Progenitor cell of endocrine pancreas (in vitro differentiated cells): ENCODE measurements at places on chromosomes 3 and 15. TPM values are rescaled to one million over a fixed set of nuclear protein-coding genes. Genes with fewer than 3 reads are reported as not detected.

DNA sequence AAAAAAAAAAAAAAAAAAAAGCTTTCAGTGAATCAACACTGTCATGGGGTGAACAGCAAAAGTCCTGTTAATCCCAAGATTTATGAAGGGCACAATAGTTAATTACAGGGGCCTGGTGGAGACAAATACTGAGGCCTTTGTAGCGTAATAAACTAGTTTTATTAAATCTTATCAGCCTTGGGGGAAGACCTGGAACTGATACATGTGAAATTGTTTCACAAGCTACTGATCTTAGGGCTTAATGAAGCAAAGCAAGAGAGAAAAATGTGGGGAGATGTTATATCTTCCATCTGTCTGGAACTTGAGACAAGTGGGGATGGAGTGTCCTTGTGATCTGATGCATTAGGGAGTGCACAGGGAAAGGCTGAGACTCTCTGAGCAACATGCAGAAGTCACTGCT, 47.9 kb upstream of the OSBPL11 start:
- DNase-seq, result no peak
- H3K4me3 ChIP-seq, result no peak overlapping the region
- H3K36me3 ChIP-seq, result no peaks in the 10 kb centered on the region
- H3K27ac ChIP-seq, result no peak overlapping the region

The PROK2 gene
- total RNA-seq, result not detected in 2 replicates

The MED12L gene
- total RNA-seq, result 8.9 and 10.8 TPM in 2 replicates

DNA sequence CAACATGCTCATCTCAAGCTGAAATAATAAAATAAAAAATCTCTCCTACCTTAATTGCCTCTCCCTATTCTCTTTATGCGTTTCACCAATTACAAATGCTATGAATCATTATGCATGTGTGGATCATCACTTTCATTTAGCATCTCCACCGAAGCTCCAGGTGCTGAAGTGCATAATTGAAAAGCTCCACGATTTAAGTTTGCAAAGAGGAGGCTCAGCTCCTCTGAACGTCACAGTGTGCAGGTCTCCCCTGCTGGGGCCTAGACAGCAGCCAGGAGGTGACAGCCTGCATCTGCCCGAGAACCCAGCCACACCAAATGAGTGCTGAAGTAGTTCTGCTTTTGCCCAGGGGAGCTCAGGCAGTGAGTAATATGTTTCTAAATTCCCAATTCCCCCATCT, 60.5 kb upstream of the GLCE start:
- no peak for DNase-seq
- H3K4me1 ChIP-seq, result peaks cover 7% of the 10 kb centered on the region
- H3K27ac ChIP-seq, result no peak overlapping the region

The SPSB4 gene
- 9.5 and 12.7 TPM in 2 replicates for total RNA-seq

The ALDH1A2 gene
- total RNA-seq, result 1.4 and 2.4 TPM in 2 replicates

GRCh38 chr3:95449841-95450240, 1364.6 kb upstream of the EPHA6 start:
- H3K27ac ChIP-seq, result no peak overlapping the region
- peaks cover 2% of the 10 kb centered on the region for H3K4me1 ChIP-seq
- H3K27me3 ChIP-seq, result no peaks in the 10 kb centered on the region
- H3K4me3 ChIP-seq, result no peak overlapping the region
- DNase-seq, result no peak
- no peaks in the 10 kb centered on the region for H3K36me3 ChIP-seq

DNA sequence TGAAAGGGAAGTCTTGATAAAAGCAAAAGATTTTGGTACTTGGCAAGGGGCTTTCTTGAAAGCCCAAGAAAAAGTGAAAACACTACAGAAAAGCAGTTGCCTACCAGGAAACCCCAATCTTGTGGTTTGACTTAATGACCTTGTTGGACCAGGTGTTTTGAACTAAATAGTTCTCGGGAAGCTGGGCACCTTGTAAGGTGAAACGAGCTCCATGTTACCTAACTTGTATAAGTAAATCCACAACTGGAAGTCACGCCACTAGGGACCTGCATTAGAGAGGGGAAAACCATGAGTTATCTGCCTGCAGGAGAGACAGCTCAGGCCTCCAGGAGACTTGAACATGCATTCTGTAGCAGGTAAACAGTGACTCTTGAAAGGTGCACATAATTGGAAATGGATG, 88.2 kb downstream of the GMPS start:
- no peaks in the 10 kb centered on the region for H3K27me3 ChIP-seq

- H3K4me3 ChIP-seq, result no peak overlapping the region
- no peak overlapping the region for H3K27ac ChIP-seq
Measured at GRCh38 chr15:61382927-61383326, 153.8 kb upstream of the RORA start.

The CILP gene
- total RNA-seq, result 0.22 and 0.29 TPM in 2 replicates

- no peaks in the 10 kb centered on the region for H3K4me1 ChIP-seq
- H3K27me3 ChIP-seq, result no peaks in the 10 kb centered on the region
- DNase-seq, result no peak
Measured at GRCh38 chr3:27542476-27542875, 58.3 kb upstream of the SLC4A7 start.

The HHLA2 gene
- total RNA-seq, result not detected in 2 replicates

DNA sequence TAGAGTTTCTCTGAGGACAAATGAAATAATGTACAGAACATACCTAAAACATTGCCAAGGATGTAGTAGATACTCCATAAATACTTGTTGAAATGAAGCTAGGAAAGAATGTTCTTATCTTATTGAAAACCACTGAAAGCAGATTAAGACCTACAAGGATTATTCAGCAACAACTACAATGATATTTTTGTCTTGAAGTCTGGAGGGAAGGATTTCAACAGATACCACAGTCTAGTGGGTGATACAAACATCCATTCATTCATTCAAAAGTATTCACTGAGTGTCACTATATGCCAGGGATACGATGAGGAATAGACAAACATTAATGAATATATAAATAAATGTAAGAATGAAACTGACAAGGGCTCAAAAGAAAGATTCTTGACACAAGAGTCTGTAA, 74.7 kb upstream of the THBS1 start:
- no peaks in the 10 kb centered on the region for H3K36me3 ChIP-seq
- H3K27ac ChIP-seq, result no peak overlapping the region
- H3K4me3 ChIP-seq, result no peak overlapping the region
- no peaks in the 10 kb centered on the region for H3K4me1 ChIP-seq

DNA sequence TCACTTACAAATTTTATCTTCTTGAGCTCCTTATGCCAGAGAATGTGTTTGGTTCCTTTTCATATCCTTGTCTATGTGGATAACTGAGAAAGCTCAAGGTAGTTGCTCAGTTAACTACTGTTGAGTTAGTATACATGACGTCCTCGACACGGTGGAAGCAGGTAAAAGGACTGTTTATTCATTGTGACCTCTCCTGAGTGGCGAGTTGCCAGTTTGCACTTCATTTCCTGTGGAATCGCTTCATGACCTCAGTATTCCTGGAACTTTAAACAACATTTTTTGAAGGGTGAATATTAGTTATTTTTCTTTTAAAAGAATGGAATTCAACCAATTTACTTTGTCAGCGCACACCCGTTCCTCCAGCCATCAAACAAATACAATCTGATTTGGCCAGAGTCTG, 1.2 kb upstream of the TPRG1 start:
- H3K36me3 ChIP-seq, result no peaks in the 10 kb centered on the region
- H3K27me3 ChIP-seq, result peaks cover 3% of the 10 kb centered on the region
- H3K4me1 ChIP-seq, result no peaks in the 10 kb centered on the region
- no peak for DNase-seq
- H3K4me3 ChIP-seq, result no peak overlapping the region

The DPPA2 gene
- total RNA-seq, result 0.58 and 0.69 TPM in 2 replicates

DNA sequence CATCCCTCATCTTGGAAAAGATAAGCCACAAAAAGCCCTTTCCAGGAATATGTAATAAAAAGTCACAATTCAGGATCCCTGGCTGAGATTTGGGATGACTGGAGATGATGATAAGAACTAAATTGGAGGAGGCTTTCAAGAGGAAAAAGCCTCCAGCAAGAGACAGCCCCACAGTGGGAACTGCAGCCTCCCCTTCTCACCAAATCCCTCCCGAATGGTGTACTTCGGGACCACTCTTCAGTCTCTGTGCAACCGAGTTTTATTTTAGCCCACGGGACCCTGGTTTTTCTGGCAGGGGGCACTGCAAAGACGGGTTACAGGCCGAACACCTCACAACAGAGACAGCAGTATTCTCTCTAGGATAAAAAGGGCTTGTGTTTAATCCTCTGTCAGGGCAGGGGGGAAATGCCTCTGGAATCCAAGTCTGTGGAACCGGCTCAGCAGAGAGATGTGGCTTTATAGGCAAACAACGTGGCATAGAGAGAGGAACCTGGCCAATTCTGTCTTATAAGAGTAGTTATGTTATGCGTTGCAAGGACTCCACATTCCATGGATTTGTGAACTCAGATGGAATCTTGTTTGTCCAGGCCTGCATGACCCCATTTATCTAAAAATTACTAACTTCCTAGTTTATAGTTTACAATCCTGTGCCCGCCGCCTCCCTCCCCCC, 1.2 kb upstream of the LMCD1 start:
- no peaks in the 10 kb centered on the region for H3K27me3 ChIP-seq
- H3K4me1 ChIP-seq, result peaks cover 48% of the 10 kb centered on the region
- no peaks in the 10 kb centered on the region for H3K36me3 ChIP-seq
- peak overlapping the region; percentile 99 for H3K27ac ChIP-seq
- DNase-seq, result peak; percentile 9

GRCh38 chr15:90851114-90851513, 17.3 kb upstream of the FURIN start:
- no peaks in the 10 kb centered on the region for H3K27me3 ChIP-seq
- no peak for DNase-seq
- no peaks in the 10 kb centered on the region for H3K4me1 ChIP-seq
- no peak overlapping the region for H3K27ac ChIP-seq
- H3K4me3 ChIP-seq, result no peak overlapping the region

The CHRNA5 gene
- total RNA-seq, result 8.0 and 8.1 TPM in 2 replicates

GRCh38 chr3:145869958-145870357, 291.0 kb downstream of the PLOD2 start:
- no peak for DNase-seq
- no peaks in the 10 kb centered on the region for H3K4me1 ChIP-seq
- no peaks in the 10 kb centered on the region for H3K36me3 ChIP-seq

DNA sequence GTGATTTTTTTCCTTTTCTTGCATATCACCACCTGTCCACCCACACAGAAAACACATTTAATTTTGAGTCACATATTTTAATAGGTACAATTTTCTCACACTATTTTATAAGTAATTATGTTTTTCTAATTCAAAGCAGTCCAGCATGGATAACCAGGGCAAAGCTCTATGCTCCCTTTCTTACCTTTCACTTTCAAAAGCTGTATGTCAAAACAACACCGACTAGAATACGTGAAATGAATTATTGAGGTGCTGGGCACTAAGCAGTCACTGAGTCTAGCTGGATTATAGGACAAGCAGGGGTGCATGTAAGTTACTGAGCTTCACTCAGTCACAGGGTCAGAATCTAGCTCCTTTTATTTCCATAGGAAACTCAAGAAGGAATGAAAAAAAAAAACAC, 60.6 kb downstream of the LSAMP start:
- H3K27ac ChIP-seq, result no peak overlapping the region
- H3K4me3 ChIP-seq, result no peak overlapping the region
- H3K27me3 ChIP-seq, result no peaks in the 10 kb centered on the region
- no peaks in the 10 kb centered on the region for H3K36me3 ChIP-seq
- no peak for DNase-seq
- peaks cover 16% of the 10 kb centered on the region for H3K4me1 ChIP-seq

- H3K36me3 ChIP-seq, result no peaks in the 10 kb centered on the region
- no peak overlapping the region for H3K27ac ChIP-seq
- DNase-seq, result no peak
- H3K27me3 ChIP-seq, result no peaks in the 10 kb centered on the region
- peaks cover 11% of the 10 kb centered on the region for H3K4me1 ChIP-seq
- no peak overlapping the region for H3K4me3 ChIP-seq
Measured at GRCh38 chr3:107578091-107578490, 55.3 kb downstream of the BBX start.

The MAPK6 gene
- total RNA-seq, result 79.4 and 91.7 TPM in 2 replicates

DNA sequence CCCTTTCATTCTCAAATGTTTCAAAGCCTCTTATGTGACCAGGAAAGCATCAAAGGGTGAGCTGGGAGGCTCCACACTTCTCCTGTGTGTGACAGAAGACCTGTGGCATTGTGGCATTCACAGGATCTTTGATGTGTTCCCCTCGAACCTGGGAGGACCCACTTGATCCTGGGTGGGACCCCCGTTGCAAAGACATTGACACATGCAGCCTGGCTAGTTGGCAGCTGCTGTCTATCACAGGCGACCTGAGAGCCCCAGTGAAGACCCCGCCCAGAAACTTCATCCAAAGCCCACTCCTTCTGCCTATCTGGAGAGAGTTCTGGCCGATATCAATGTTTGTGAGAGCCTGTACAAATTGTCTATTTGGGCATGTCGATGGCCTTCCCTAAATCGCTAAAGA, 140.4 kb upstream of the ATP2B2 start:
- DNase-seq, result no peak
- no peaks in the 10 kb centered on the region for H3K4me1 ChIP-seq
- H3K27ac ChIP-seq, result no peak overlapping the region
- no peak overlapping the region for H3K4me3 ChIP-seq
- H3K27me3 ChIP-seq, result peaks cover 33% of the 10 kb centered on the region

- no peaks in the 10 kb centered on the region for H3K4me1 ChIP-seq
- H3K27me3 ChIP-seq, result no peaks in the 10 kb centered on the region
- no peak overlapping the region for H3K27ac ChIP-seq
- H3K36me3 ChIP-seq, result no peaks in the 10 kb centered on the region
- DNase-seq, result no peak
- H3K4me3 ChIP-seq, result no peak overlapping the region
Measured at GRCh38 chr3:152719264-152719663, 115.7 kb upstream of the P2RY1 start.

- H3K4me3 ChIP-seq, result no peak overlapping the region
- H3K36me3 ChIP-seq, result peaks cover 4% of the 10 kb centered on the region
- H3K27me3 ChIP-seq, result no peaks in the 10 kb centered on the region
- DNase-seq, result no peak
- no peak overlapping the region for H3K27ac ChIP-seq
Measured at GRCh38 chr3:34619990-34620389, 821.6 kb downstream of the PDCD6IP start.

DNA sequence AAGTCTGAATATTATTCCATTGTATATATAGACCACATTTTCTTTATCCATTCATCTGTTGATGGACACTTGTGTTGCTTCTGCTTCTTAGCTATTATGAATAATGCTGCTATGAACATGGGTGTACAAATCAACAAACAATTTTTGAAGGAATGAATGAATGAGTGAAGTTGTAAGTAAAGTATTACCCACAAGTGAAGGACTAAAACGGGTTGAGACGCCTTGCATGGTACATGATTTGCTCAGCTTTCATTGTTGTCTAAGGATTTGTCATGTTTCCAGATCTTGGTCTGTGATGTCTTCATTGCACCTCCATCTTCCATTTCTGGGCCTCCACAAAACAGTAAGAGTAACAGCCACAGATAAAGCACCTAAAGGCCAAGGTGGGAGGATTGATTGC, 20.5 kb downstream of the IFT122 start:
- H3K4me3 ChIP-seq, result no peak overlapping the region
- H3K27me3 ChIP-seq, result no peaks in the 10 kb centered on the region
- H3K27ac ChIP-seq, result no peak overlapping the region
- peaks cover 3% of the 10 kb centered on the region for H3K4me1 ChIP-seq
- no peak for DNase-seq

The HIGD2B gene
- not detected in 2 replicates for total RNA-seq

GRCh38 chr3:176615826-176616225, 581.5 kb downstream of the TBL1XR1 start:
- DNase-seq, result no peak
- H3K36me3 ChIP-seq, result no peaks in the 10 kb centered on the region
- no peaks in the 10 kb centered on the region for H3K27me3 ChIP-seq
- H3K4me3 ChIP-seq, result no peak overlapping the region
- H3K4me1 ChIP-seq, result no peaks in the 10 kb centered on the region

GRCh38 chr3:32733631-32734229, 48.7 kb downstream of the CNOT10 start:
- no peak overlapping the region for H3K27ac ChIP-seq
- no peaks in the 10 kb centered on the region for H3K27me3 ChIP-seq
- H3K4me1 ChIP-seq, result no peaks in the 10 kb centered on the region
- no peak for DNase-seq
- H3K36me3 ChIP-seq, result peaks cover 13% of the 10 kb centered on the region
